Urothelium cell line (cell line): ENCODE measurements at places on chromosomes 11 and 22.

GRCh38 chr11:19903620-19904069 lies 191.0 kb downstream of the NAV2 start:
- peak; percentile 68 for DNase-seq

DNA sequence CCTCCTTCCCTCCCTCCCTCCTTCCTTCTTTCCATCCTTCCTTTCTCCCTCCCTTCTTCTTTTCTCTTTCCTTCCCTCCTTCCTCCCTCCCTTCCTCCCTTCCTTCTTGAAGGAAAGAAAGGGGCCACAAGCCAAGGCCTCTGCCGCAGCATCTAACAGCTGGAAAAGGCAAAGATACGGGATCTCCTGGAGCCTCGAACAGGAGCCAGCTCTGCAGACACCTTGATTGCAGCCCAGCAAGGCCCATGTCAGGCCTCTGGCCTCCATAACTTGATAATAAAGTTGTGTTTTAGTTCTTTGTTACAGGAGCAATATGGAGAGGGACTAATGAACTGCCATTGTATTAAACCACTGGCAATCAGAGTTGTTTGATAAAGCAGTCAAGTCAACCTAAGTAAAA lies 348.9 kb upstream of the B3GAT1 start:
- no peak for DNase-seq

- DNase-seq = no peak
Observed at GRCh38 chr11:118914987-118915386, 10.7 kb downstream of the BCL9L start.

DNA sequence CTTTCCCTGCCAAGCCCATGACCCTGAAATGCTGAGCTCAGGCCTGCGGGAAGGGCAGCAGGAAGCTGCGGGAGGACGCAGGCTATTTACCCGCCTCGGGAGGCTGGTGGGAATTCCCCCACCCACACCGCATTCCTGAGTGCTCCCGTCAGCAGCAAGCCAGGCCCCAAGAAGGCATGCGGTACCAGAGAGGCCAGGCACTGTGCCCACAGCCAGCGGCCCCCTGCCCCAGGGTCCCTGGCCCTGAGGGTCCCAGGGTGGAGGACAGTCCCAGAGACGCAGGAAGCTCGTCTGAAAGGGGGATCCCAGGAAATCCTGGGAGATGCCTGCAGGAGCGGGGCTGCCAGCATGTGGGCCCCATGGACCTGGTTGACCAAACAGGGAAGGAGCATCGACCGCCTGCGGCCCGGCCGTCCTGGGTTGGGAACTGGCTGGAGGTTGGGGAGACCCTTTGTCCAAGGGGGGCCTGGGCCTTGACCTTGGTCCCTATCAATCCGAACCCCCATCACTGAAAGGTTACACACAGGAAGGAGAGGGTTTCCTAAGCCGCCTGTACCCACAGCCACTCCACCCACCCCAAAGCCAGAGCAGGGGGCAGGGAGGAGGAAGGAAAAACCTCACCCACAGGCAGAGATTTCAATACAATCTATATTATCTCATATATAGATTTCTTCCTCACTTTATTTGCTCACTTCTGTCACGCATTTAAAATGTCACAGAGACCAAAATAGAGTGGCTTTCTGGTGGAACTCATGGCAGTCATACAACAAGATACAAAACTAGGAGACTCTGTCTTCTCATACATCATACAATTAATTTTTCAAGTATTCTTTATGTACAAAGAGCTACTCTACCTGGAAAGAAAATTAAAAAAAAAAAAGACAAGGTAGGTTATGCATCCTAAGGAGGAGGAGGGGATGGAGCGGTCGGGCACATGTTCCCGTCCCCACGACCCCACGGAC lies 17.1 kb downstream of the MAFF start:
- peak; percentile 92 for DNase-seq

GRCh38 chr11:21707116-21707739 lies 485.7 kb upstream of the ANO5 start:
- no peak for DNase-seq

DNA sequence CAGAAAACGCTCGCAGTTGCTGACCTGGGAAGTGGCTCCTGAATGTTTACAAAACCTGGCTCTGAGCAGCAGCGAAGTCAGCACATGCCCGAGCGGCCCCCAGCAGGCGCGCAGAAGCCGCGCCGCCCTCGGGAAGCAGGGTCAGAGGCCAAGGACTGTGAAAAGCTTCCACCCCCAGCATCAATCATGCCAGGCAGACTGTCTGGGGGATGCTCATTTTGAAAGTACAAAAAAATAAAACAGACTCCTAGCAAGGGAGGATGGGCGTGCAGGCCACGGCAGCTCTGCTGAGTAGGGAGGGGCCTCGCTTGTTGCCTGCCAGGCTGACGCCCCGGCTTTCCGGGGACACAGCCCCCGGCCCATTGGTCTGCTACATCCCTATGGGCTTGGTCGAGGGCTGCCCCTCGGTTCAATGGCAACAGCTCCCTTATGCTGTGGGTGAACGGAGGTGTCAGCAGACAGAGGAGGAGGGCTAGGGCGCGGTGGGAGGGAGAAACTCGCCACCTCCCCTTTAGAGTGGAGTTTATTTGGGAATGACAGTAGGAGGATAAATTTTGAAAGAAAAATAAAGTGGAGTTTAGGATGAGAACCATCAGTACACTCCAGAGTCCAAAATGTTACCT lies 37.7 kb upstream of the GNB1L start:
- DNase-seq = peak; percentile 80

DNA sequence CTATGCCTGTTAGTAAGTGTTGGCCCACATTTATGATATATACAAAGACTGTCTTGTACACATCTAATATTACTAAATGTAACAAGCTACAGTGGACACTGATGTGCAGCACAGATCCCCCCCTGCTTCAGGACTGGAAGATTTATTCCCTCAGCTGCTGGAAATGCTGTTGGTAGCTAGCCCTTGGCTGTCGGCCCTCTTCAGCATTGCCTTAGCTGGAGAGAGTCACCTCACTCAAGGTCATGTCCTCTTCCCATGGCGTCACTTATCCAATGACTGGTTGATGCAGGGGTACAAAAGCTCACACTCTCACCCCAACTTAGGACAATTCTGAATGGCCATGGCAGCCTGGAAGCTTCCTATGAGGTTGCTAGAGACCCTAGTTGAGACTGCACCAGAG lies 312.7 kb downstream of the SOX6 start:
- DNase-seq = no peak

- no peak for DNase-seq
Observed at GRCh38 chr22:49212002-49212401, 615.7 kb downstream of the BRD1 start.

DNA sequence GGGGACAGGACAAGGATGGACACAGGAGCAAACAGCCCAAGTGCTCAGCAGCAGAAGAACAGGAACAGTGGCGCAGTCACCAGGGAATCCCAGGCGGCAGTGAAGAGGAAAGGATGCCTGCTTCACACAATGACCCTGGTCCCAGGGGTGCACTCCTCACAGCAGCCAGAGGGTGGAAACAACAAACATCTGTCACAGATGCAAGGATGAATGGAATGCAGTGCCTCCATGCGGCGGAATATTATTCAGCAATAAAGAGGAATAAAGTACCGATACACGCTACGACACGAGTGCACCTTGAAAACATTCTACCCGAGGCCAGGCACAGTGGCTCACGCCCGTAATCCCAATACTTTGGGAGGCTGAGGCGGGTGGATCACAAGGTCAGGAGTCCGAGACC lies 12.7 kb downstream of the CSNK1E start:
- no peak for DNase-seq

DNA sequence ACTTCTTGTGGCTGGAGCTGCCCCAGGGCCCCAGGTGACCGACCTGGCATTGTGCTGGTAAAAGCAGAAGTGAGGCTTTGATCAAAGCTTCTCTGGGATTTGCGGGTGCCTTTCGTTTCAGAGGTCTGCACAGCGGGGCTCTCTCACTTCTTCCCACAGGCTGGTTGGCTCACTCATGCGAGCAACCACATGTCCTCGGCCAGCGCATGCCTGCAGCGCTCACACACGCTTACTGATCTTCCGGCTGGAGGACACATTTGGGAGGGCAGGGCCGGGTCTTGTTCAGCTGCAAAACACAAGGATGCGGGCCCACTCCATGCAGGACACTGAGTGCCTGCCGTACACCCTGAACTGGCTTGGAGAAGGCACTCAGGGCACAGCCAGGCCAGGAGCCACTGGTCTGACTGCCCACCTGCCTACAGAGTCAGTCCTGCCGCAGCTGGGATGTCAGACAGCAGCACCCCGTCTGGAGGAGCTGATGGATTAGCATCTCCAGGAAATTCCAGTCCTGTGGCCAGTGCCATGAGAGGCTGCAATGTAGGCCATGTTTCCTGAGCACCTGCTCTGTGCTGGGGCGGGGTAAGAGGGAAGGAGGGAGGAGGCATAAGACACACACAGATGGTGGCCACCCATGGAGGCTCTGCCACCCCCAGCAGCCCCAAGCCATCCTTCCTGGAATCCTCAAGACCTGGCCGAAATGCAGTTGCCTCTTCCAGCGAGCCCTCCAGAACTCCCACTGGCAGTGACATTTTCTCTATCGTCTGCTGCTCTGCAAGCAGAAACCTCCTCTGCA lies 1383.2 kb downstream of the BRD1 start:
- DNase-seq = no peak

GRCh38 chr22:43413826-43414225 lies 2.0 kb downstream of the MPPED1 start:
- no peak for DNase-seq

GRCh38 chr11:30960387-30960992 lies 374.3 kb upstream of the MPPED2 start:
- peak; percentile 19 for DNase-seq

DNA sequence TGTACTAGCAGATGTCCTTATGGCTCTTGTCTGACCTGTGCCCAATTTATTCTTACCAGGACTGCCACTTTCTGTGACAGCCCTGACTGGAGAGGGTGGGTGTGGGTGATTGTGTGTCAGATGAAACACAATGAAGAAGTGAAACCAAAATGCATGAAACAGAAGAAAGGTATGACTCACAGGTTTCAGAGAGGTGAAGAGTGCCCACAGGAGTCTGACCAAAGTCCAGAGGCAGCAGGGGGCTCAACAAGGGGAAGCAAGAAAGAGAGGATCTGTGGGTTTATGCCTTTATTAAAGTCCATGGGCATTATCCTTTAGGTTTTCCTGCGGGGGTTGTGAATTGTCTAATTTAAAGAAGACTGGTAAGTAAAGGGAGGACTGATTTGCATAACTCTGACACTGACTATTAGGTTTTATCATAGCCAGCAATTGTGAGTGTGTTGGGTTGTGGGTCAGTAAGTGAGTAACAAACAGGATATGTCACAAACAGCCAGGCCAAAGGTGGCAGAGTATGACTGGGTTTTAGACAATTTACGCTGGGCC lies 3.9 kb upstream of the OR4C6 start:
- DNase-seq = peak; percentile 18

GRCh38 chr11:2304506-2305139 lies 2.8 kb downstream of the TSPAN32 start:
- no peak for DNase-seq

DNA sequence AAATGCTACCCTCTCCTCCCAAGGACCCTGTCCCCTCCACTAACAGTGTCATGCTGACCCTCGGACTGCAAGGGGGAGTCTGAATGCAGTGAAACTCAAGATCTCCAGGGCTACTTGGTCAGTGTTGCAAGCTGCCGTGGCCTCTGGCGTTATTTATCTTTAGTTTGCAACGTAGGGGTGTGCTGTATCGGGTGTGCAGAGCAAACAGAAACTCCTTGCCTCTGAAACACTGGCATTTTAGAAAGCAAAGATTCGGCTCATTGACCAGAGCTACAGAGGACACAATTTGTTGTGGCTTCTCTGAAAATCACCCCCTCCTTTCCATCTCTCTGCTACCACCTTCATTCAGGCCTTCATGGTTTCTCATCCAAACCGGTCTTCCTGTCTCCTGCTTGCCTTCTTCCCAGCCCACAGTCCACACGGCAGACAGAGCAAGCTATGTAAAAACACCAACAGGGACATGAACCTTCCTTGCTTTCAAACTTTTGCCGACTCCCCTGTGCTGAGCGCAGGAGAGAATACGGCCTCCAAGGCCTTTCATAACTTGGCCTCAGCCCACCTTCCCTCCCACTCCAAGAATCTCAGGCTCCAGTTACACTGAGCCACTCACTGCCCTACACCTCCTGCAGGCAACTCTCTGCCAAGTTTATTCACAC lies 14.9 kb downstream of the FZD4 start:
- no peak for DNase-seq

GRCh38 chr11:126548581-126549550 lies 193.4 kb downstream of the ST3GAL4 start:
- no peak for DNase-seq

DNA sequence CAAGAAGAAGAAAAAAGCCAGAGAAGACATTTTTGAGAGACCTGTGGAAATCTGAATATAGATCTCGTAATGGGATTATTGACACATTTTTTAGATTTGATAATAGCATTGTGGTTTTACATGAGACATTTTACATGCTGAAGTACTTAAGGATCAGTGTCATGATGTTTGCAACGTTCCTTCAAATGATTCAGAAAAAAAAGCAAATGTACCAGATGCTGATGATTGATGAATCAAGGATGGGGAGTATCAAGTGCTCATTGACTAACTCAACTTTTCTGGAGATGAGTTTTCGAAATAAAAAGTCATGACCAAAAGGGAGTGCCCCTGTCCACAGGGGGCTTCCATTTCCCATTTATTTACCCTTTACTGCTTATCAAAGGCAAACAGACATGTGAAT lies 207.0 kb upstream of the SORL1-AS1 start:
- DNase-seq = no peak

DNA sequence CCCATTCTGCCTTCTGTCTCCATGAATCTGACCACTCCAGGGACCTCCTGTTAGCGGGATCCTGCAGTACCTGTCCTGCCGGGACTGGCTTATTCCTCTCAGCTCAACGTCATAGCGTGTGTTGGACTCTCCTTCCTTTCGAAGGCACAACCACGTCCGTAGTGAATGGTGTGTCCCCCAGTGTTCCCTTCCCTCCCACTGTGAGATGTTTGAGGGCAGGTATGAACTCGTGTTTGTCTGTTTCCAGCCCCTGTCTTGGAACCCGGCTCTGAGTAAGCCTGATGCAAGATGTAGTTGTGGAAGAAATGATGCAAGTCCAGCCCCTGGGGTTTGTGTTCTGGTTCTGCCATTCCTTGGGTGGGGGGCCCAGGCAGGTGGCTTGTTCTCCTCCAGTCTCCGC lies 10.5 kb upstream of the MYEOV start:
- no peak for DNase-seq

GRCh38 chr11:123580137-123580536 lies 74.3 kb downstream of the SCN3B start:
- DNase-seq = no peak

- DNase-seq = no peak
Observed at GRCh38 chr22:19657252-19658056, 56.8 kb upstream of the SEPTIN5 start.

- no peak for DNase-seq
Observed at GRCh38 chr11:44681698-44682097, 45.1 kb upstream of the TSPAN18 start.
